ENCODE measurements at places on chromosomes 13 and 19. TPM values are rescaled to one million over a fixed set of nuclear protein-coding genes. Genes with fewer than 3 reads are reported as not detected.

Gene PROZ
- total RNA-seq: not detected

Gene KCTD12
- total RNA-seq: 5.8 TPM

Gene ALKBH6
- 47.2 TPM for total RNA-seq

Gene PAN3
- 42.2 TPM for total RNA-seq

Measured in activated CD8-positive, alpha-beta T cell treated with anti-CD3 and anti-CD28 coated beads, Interleukin-2, amount 10 ng/mL, durations not matched to agents 7 days and 5 days (primary cell).